Progenitor cell of endocrine pancreas (in vitro differentiated cells): ENCODE measurements at places on chromosomes 3 and 15. TPM values are rescaled to one million over a fixed set of nuclear protein-coding genes. Genes with fewer than 3 reads are reported as not detected.

DNA sequence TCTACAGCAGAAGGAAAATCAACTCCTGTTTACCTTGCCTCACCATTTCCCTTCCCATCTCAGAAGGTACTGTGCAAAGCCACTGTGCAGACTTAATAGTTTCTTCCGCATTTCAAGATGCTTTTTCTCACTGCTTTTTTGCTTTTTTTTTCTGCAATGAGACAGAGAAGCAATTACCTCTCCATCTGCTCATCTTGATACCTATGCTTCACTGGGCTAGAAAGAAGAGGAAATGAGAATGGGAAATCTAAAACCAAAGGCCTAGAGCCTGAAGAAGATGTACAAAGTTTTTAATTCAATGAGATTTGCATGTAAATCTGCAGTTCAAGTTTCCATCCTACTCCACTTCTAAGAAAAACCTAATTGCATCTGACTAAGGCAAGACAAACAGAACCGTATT, 238.1 kb upstream of the SETMAR start:
- no peak overlapping the region for H3K4me3 ChIP-seq
- peaks cover 3% of the 10 kb centered on the region for H3K36me3 ChIP-seq
- DNase-seq: no peak
- no peaks in the 10 kb centered on the region for H3K27me3 ChIP-seq

- H3K27me3 ChIP-seq: no peaks in the 10 kb centered on the region
- DNase-seq: no peak
- peaks cover 29% of the 10 kb centered on the region for H3K36me3 ChIP-seq
- H3K4me3 ChIP-seq: no peak overlapping the region
- H3K4me1 ChIP-seq: no peaks in the 10 kb centered on the region
Measured at GRCh38 chr3:49279376-49279775, 2.3 kb upstream of the C3orf62 start.

DNA sequence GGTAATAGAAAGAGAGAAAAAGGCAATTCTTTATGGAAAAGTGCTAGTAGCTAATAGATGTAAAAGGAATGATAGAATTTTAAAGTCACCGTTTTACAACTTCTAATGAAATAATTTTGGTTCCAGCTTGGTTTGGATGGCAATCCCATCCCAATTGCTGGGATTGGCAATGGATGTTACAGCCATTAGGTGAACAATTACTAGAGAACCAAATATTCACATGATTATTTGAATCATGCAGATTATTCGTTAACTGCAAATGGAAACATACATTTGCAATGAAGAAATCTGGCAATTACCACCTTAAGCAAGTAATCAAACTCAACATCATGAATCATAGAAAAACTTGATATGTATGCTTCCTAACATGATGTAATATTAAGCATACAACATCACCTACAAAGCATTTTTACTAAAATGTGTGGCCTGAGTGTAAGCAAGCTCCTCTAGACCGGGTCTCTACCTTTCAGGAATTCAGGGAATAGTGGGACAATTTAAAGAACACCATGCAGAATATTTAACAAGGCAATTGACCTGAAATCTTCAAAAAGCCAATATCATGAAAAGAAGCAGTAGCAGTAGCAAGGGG, 26.2 kb upstream of the ANP32A start:
- H3K27me3 ChIP-seq: peaks cover 44% of the 10 kb centered on the region
- no peaks in the 10 kb centered on the region for H3K4me1 ChIP-seq
- H3K36me3 ChIP-seq: no peaks in the 10 kb centered on the region
- DNase-seq: no peak
- H3K4me3 ChIP-seq: no peak overlapping the region

- H3K4me3 ChIP-seq: no peak overlapping the region
- no peak overlapping the region for H3K27ac ChIP-seq
- H3K4me1 ChIP-seq: peaks cover 6% of the 10 kb centered on the region
Measured at GRCh38 chr3:165549665-165550064, 287.6 kb downstream of the BCHE start.

DNA sequence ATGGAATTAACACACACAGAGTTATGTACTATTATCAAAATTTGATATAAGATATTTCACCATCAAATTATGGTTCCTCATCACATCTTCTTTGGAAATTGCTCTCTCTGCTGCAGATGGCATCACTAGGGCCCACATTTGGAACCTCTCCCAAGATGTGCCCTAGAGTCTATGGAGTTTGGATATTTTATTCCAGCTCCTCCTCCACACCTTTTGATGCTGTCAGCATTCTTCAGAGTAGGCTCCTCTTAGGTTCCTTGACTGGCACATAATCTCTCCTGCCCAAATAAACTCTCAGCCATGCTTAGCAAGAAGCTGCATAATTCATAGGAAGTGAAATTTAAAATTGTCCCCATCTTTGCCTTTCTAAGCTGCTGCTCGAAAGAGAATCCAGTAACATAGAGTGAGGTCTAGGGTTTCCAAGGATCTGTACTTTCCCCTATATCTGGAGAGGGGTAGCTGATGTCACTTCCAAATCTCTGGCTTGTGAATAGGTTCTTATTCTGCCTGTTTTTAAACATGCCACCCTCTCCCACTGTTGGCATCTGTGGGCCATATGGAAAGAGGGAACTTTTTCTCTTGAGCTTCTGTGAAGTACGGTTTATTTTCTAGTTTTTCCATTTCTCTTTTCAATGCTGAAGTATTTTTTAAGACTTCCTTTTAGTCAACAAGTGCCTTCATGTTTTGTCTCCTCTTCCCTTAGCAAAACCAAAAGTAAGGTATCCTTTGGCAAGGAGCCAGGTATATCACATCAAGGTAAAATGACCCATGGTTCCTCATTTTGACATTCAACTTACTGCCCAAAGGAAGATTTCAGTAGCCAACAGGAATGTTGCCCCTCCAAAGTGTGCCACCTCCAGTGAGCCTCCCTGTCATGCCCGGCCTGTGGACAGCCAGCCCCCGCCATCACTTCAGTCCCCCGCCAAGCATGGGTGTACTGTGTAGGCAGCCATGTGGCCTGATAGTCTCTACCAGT, 75.3 kb upstream of the C2CD4B start:
- no peak overlapping the region for H3K4me3 ChIP-seq
- H3K4me1 ChIP-seq: no peaks in the 10 kb centered on the region
- no peak for DNase-seq
- H3K27me3 ChIP-seq: no peaks in the 10 kb centered on the region
- H3K36me3 ChIP-seq: no peaks in the 10 kb centered on the region

DNA sequence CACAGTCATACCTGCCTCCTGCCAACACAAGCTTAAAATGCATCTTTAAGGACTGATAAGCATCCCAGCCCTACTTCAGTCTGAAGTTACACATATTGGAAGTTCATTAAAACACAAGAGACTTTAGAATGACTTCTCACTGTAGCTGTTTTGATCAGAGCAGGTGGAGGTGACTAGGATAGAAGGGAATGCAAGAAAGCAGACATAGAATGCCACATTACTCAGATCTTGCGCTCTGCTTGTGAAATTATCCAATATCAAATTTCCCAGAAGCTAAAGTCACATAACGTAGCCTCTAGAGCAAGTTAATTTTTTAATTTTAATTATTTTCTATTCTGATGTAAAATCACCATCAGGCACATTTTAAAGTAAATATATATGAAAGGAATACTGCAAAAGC, 306.5 kb downstream of the PLOD2 start:
- peaks cover 9% of the 10 kb centered on the region for H3K4me1 ChIP-seq
- no peak overlapping the region for H3K27ac ChIP-seq
- no peak overlapping the region for H3K4me3 ChIP-seq
- DNase-seq: no peak

DNA sequence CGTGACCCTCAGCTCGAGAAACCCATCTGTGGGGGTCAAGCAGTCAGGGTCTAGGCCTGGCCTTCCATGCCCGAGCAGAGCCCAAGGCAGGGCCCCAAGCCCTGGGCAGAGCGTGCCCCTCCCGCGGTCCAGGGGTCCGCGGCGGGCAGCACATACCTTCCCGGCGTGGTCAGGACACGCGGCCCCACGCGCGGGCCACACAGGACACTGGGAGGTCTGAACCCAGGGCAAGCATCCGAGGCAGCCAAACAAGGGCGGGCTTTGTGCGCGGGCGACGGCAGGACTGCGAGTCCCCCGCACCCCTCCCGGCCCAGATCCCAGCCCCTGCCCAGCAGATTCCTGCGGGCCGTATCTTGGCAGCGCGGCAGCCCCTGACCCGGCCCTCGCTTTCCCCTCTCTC, 61.6 kb upstream of the ACAN start:
- H3K27me3 ChIP-seq: peaks cover 8% of the 10 kb centered on the region
- H3K36me3 ChIP-seq: no peaks in the 10 kb centered on the region
- no peak overlapping the region for H3K4me3 ChIP-seq
- DNase-seq: no peak
- peaks cover 5% of the 10 kb centered on the region for H3K4me1 ChIP-seq

DNA sequence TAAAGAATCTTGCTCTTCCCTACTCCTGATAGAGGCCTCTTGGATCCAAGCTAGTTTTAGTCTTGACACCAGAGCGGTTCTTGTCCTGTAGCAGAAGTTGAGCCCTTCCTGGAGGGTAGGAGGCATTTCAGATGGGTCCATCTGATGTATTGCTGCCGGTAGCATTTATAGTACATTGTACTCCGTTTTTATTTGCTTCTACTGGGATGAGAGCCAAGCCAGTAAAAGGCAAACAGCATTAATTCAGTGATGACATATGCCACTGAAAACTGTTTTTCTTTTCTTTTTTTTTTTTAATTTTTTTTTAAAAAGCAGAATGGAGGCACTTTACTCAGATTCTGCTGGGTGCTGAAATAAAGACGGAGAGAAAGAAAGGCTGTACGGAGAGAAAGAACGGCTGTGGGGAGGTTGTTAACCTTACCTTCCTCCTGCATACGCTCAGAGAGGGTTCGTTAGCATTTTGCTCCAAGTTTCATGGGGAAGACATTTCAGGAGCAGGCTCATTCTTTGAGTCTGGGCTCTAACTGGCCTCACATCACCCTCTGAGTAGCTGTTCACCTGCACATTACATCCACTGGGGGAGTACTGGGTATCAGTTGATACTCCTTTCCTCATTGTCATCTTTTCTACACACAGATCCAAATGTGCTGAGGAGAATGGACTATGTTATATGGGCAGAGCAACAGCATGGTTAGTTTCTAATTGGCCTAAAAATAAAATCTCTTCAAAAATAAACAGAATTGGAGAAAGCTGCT, 161.5 kb downstream of the FEZF2 start:
- no peak for DNase-seq
- H3K4me3 ChIP-seq: no peak overlapping the region
- no peak overlapping the region for H3K27ac ChIP-seq
- no peaks in the 10 kb centered on the region for H3K27me3 ChIP-seq

DNA sequence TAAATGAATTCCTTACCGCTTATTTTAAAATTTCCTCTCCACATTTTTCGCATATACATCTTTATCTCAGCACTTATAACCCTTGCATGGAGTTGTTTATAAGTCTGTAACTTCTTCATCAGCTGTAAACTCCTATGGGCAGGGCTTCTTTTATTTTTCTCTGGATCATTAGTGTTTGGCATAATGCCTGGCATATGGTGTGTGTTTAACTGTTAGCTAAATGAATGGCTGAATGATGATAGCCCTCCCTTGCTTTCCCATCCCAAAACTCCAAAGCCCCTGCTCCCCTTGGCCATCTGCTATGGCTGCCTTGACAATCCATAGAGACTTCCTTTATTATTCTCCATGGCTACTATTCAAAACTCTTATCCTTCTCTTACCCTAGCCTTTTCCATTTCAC, 48.1 kb upstream of the SEMA6D start:
- no peaks in the 10 kb centered on the region for H3K4me1 ChIP-seq
- no peak overlapping the region for H3K27ac ChIP-seq
- no peak for DNase-seq
- H3K4me3 ChIP-seq: no peak overlapping the region
- H3K36me3 ChIP-seq: no peaks in the 10 kb centered on the region

GRCh38 chr3:132549890-132550578, 47.0 kb upstream of the ACKR4 start:
- no peaks in the 10 kb centered on the region for H3K36me3 ChIP-seq
- DNase-seq: no peak
- H3K27ac ChIP-seq: no peak overlapping the region
- H3K27me3 ChIP-seq: no peaks in the 10 kb centered on the region
- no peak overlapping the region for H3K4me3 ChIP-seq

GRCh38 chr3:182782149-182782548, 11.2 kb upstream of the ATP11B start:
- H3K4me3 ChIP-seq: no peak overlapping the region
- peaks cover 4% of the 10 kb centered on the region for H3K4me1 ChIP-seq
- H3K36me3 ChIP-seq: no peaks in the 10 kb centered on the region

- peaks cover 44% of the 10 kb centered on the region for H3K4me1 ChIP-seq
- peaks cover 4% of the 10 kb centered on the region for H3K36me3 ChIP-seq
- DNase-seq: no peak
- H3K27me3 ChIP-seq: no peaks in the 10 kb centered on the region
- H3K4me3 ChIP-seq: no peak overlapping the region
- H3K27ac ChIP-seq: no peak overlapping the region
Measured at GRCh38 chr15:85417276-85417675, 36.9 kb downstream of the AKAP13 start.

DNA sequence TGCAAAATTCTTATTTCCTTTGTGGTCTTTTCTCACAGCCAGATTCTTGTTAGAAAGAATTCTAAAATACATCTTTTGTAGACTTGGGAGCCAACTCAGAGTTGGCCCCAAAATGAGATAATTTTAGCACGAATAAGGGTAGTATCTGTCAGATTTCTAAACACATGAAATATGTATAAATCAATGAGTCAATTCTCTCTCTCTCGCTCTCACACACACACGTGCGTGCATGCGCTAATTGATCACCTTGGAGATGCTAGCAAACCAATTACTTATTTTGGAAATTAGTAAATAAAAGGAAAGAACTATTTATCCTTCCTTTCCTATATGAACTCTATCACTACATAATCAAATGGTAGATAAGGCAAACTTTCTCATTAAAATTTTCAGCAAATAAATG, 32.9 kb upstream of the PIK3R4 start:
- H3K27ac ChIP-seq: no peak overlapping the region
- H3K36me3 ChIP-seq: no peaks in the 10 kb centered on the region
- no peak overlapping the region for H3K4me3 ChIP-seq
- peaks cover 7% of the 10 kb centered on the region for H3K4me1 ChIP-seq
- peaks cover 10% of the 10 kb centered on the region for H3K27me3 ChIP-seq
- no peak for DNase-seq

DNA sequence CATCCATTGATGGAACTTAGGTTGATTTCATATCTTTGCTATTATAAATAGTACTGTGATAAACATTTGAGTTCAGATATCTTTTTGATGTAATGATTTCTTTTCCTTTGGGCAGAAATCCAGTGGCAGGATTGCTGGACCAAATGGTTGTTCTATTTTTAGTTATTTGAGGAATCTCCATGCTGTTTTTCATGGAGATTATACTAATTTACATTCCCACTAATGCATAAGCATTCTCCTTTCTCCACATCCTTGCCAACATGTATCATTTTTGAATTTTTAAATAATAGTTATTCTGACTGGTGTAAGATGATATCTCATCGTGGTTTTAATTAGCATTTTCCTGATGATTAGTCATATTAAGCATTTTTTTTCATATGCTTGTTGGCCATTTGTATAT, 144.0 kb upstream of the SUCLG2 start:
- no peaks in the 10 kb centered on the region for H3K27me3 ChIP-seq
- no peaks in the 10 kb centered on the region for H3K36me3 ChIP-seq
- no peak overlapping the region for H3K4me3 ChIP-seq

- H3K27ac ChIP-seq: no peak overlapping the region
- H3K4me1 ChIP-seq: no peaks in the 10 kb centered on the region
- DNase-seq: no peak
- H3K36me3 ChIP-seq: no peaks in the 10 kb centered on the region
- no peak overlapping the region for H3K4me3 ChIP-seq
Measured at GRCh38 chr3:13654330-13655060, 105.6 kb downstream of the FBLN2 start.

The CFAP91 gene
- 63.0 and 75.0 TPM in 2 replicates for total RNA-seq

The MORC1 gene
- total RNA-seq: not detected in 2 replicates

The GPR62 gene
- 0.12 TPM in 1 of 2 replicates, not detected in the other for total RNA-seq

The GRIP2 gene
- total RNA-seq: 11.2 and 11.6 TPM in 2 replicates

The ZNF774 gene
- 9.5 and 13.8 TPM in 2 replicates for total RNA-seq

The FOXL2 gene
- total RNA-seq: 0.09 and 0.12 TPM in 2 replicates
